Right cardiac atrium (tissue), 5 donors: ENCODE measurements at places on chromosomes 1 and 21. TPM values are rescaled to one million over a fixed set of nuclear protein-coding genes. Genes with fewer than 3 reads are reported as not detected.

OR10Z1 gene
- total RNA-seq, result not detected

NPR1 gene
- total RNA-seq, result 26.3 TPM

- DNase-seq, result no peak
Observed at GRCh38 chr1:235095938-235096562, 32.6 kb downstream of the TOMM20 start.

DNA sequence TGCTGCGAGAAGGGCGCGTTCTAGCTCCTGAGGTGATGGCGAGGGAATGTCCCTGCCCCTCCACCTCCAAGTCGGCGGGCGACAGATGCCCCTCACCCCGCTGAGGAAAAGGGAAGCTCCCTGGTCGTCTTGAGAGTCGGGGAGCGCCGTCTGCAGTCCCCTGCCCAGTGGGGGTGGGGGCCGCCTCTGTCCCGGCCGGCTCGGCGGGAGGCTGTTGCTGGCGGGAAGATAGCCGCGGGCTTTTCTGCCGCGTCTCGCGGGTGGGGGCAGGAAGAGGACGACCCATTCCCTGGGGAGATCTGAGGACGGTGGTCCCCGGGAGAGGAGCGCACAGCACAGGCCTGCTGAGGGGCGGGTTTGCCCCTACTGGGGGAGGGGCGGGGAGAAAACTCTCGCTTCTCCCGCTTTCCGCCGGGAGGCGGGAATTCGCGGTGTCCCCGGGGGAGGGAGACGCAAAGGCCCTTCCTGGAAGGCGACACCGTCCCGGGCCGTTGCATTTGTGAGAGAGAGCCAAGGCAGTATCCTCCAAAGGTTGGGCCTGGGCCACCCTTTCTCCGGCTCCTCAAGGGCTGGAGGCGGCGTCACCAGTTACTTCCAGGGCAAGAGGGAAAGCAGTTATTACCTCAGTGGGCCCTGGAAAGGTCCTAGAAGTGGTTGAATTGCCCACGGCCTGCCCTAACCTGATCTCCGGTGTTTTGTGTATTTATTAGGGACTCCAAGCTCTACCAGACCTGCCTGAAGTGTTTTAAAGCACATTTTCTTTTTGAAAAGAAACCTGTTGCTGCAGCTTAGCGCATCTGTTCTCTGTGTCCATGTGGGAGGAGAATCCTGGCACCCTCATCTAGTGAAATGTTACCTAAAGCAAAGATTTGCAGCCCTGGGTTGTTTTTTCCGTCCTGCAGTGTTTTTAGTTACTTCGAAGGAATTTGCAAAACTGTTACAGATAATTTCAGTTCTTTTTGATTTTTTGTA lies 648 bp downstream of the S100PBP start:
- peak; percentile 94 for DNase-seq

DNA sequence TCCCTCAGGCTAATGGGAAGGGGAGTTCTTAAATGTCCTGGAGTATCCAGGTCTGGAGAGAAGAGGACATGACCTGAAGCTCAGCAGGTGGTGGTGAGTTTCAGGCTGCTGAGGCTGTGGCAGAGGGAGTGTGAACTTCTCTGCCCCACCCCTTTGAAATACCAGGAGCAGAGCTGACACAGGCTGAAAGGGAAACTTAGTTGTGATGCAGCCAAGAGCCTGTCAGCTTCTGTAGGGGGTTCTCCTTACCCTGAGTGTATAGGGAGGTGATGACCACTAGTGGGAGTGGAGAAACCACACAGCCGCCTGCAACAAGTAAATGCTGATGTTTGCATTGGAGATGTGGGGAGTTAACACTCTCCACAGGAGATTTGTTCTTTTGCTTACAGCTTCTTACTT lies 152.3 kb downstream of the FCRL5 start:
- no peak for DNase-seq
